ENCODE measurements at places on chromosomes 6 and 20.

DNA sequence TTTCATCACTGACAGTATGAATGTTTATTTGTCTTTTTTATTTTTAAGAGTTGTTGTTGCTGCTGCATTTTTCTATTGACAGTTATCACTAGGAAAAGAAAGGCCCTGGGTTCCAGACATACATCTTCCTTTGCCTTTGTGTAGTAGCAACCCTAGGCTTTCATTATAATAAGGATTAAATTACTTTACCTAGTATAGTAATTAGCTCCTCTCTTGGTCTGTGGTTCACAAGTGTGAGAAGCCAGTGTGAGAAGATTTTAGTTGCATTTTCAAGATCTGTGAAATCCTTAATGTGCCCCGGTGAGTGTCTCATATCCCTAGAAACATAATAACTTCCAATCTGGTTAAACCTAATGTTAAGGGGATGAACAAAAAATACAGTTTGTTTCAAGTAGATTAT, 799.3 kb upstream of the MAP3K7 start:
- no peak for DNase-seq

DNA sequence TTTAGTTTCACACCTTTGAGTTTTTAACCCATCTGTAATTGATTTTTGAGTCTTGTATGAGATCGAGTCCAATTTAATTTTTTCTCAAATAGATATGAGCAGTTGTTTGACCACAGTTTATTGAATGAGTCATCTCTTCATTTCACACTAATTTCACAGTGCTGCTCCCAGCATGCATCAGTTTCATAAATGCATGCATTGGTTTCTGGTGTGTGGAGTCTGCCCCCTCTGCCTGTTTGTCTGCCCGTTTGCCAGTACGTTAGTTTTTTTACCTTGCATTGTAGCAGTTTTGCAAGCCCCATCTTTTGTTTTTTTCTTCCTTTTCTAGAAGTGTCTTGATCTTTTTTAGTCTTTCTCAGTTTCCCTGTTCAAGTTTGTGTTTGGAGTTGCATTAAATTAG, 11.9 kb downstream of the SLX4IP start:
- DNase-seq = peak; percentile 42

DNA sequence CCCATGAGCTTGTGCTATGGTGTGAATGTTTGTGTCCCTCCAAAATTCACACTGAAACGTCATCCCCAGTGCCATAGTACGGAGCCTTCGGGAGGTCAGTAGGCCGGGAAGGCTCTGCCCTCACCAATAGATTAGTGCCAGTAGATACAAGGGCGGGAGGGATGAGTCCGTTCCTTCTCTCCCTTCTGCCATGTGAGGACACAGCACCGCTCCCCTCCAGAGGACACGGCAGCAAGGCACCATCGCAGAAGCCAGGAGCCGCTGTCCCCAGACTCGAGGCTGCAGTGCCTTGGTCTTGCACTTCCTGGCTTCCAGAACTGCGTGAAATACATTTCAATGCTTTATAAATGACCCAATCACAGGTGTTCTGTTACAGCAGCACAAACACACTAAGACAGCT, 39.2 kb upstream of the BHLHE23 start:
- no peak for DNase-seq

DNA sequence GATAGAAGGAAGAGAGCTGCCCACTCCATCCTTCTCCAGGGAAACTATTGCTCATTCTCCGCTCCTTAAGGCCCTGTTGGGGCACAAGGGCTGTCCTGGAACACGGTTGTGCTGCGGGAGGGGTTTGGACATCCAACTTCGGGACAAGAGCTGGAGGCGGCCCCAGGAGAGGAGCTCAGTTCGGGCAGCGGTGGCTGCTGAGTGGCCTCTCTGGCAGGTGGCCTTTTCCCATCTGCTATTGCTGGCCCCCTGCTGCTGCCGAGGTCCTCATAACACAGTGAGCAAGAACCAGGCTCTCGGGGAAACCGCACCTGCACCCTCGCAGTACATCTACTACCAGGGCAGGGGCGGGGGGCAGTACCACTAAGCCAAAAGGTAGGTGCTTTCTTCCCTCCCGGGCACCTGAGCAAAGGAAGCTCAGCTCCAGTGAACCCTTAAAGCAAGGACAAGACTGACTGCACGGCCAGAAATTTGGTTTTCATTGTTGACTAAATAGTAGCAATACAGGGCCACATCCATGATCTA, 63.7 kb downstream of the PSMG4 start:
- DNase-seq = no peak

DNA sequence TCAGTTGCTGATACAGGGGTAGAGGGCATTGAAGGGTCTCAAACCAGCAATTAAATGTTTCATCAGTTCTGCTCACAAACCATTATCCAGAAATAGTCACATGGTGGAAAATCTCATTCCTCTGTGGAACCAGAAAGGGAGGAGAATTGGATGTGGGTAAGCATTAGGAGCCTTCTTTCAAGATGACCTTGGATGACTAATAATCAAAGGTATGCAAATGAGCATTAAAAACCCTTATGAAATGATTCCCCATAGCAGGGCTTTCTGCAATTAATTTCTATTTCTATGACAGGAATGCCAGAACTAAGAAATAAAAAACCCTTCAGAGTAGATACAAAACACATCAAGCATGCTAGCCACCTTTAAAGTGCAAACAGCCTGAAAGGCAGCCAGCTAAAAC, 37.4 kb upstream of the HCRTR2 start:
- no peak for DNase-seq

Measured in CD8-positive, alpha-beta T cell (primary cell).